ENCODE measurements at places on chromosomes 6 and 20. TPM values are rescaled to one million over a fixed set of nuclear protein-coding genes. Genes with fewer than 3 reads are reported as not detected.

The PEDS1 gene
- 28.4 TPM for polyA plus RNA-seq

DNA sequence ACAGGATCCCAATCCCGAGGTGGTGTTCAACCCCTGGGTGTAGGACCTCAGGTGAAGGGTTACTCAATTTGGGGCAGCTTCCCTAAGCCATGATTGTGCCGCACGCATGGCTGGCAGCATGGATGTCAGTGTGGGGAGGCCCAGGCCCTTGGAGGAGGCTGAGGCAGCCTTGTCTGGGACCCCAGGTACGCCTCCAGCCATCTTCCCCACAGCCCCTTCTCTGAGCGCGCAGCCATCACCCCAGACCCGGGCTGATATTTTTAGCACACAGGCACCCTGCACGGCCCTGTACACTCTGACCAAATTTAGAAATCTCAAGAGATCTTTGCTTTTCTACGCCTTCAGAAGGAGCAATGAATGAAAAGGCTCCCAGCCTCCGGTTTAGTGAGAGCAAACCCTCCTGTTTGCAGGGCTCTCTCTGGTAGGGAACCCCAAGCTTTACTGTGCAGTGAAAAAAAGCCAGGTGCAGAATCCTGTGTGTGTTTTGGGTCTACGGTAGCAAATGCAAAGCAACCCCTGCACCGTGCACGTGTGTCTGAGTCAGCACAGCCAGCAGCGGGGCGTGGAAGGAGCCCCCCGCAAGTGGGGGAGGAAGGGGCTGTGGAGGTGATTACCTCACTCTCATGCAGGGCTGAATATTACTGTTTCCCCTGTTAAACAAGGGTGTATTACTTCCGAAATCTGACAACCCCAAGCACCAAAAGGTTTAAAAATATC lies 44.3 kb downstream of the CTCFL start:
- DNase-seq = no peak

DNA sequence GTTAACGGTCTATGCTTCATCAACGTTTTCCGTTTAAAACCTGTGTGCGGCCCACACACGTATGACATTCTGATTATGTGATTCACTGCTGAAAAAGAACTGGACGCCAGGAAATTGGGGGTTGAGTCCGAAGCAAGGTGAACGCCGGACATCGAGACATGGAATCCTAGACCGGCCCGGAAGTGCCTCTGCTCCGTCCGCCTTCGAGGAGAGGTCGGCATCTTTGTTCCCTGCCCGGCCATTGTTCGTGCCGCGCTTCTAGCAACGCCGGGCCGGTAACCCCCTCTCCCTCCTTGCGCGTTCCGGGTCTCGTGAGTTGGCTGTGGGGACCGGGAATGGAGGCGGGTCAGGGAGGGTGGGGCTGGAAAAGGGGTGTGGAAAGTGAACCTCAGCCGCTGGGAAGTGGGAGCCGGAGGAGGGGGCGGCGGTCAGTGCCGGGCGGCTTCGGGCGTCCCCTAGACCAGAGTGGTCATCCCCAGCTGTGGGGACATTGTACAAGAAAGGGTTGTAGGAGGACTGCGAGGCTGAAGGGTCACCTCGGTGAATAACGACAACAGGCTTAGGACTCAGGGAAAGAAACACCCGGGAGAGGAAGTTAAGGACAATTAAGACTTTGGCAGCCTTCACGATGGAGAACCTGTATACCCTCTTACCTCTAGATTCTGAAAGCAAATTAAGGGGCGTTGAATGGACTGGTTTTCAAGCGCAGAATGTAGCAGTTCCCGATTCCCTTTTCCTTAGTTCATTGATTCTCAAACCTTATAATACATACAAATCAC lies at the start of gene ZSCAN9:
ZSCAN9 (plus strand) TSS at position 220 of the 779 bp plus-strand sequence. CDS start 1,810 bp downstream, outside the sequence.
- peak; percentile 85 for DNase-seq

- no peak for DNase-seq
Measured at GRCh38 chr6:121951918-121952379, 447.5 kb upstream of the HSF2 start.

The MATN4 gene
- polyA plus RNA-seq = not detected

- DNase-seq = no peak
Measured at GRCh38 chr20:63891061-63892002, 3.6 kb upstream of the DNAJC5 start.

- no peak for DNase-seq
Measured at GRCh38 chr6:158993639-158994038, 6.4 kb downstream of the RSPH3 start.
